ENCODE measurements at places on chromosomes 7 and 10.

DNA sequence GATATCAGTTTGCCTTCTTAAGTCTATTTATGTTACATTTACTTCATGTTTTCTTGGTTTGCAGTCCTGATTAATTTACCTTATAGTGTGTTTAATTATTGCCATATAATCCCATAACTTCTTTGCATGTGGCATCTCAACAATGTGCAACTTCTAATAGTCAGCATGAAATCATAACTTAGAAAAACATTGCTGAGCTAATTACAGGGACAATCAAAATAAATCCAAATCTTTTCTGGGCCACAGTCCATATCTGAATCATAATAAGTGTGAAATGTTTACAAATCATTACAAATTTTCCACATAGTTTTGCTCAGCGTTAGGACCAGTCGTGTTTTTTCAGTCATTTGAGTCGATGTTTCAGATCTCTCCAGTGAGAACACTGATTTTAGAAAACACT lies 29.1 kb upstream of the CABCOCO1 start:
- DNase-seq: no peak

- no peak for DNase-seq
These were observed 645.7 kb downstream of the ANKRD7 start for GRCh38 chr7:118870187-118870586.

DNA sequence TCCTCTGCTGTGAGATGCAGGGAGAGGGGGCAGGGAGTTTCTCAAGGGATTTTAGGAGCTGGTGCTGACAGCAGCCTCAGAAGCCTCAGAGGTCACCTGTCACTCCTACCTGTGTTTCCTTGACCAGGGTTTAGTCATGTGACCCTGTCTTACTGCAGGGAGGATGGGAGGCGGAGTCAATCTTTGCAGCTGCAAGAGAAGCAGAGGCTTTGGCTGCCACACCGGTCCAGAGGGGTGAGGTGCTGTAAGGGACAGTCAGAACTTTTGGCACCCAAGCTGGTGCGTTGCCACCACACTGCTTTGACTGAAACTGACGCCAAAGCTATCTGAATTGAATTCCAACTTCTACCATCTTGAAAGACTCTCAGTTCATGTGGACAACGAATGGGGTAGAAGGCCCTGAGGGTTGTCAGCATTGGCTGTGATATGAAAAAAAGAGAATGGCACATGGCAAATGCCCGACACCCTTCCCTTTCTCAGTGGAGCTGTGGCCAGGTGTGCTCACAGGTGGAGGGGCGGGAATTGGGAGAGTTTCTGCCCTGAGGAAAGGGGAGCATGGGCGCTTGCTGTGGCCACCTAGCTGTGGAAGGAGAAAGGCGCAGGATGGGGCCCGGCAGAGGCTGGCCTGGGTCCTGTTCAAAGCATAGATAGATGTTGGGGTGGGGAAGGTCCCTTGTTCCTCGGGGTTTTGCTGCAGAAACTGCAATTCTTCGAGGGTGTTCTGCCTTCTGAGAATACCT lies 69.3 kb downstream of the ARHGAP22 start:
- DNase-seq: no peak

DNA sequence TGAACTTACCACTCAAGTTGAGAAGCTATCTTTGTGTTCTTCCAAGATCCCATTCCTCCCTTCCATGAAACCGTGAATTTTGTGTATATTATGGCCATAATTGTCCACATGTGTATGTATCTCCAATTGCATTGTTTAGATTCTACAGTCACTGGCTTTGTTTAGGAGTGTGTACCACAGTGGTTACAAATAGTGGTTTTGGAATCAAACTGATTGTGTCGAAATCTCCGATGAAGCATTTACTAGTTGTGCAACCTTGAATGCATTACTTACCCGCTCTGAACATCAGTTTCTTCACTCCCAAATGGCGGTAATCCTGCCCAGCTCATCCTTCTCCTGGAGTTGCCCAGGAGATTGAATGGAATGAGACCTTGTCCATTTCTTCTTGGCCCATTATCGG lies 145.0 kb upstream of the ZNF32 start:
- peak; percentile 9 for DNase-seq
